ENCODE measurements at places on chromosomes 12 and 14.
A peak's percentile ranks its signal among the peaks of the same experiment; 100 is the strongest.

DNA sequence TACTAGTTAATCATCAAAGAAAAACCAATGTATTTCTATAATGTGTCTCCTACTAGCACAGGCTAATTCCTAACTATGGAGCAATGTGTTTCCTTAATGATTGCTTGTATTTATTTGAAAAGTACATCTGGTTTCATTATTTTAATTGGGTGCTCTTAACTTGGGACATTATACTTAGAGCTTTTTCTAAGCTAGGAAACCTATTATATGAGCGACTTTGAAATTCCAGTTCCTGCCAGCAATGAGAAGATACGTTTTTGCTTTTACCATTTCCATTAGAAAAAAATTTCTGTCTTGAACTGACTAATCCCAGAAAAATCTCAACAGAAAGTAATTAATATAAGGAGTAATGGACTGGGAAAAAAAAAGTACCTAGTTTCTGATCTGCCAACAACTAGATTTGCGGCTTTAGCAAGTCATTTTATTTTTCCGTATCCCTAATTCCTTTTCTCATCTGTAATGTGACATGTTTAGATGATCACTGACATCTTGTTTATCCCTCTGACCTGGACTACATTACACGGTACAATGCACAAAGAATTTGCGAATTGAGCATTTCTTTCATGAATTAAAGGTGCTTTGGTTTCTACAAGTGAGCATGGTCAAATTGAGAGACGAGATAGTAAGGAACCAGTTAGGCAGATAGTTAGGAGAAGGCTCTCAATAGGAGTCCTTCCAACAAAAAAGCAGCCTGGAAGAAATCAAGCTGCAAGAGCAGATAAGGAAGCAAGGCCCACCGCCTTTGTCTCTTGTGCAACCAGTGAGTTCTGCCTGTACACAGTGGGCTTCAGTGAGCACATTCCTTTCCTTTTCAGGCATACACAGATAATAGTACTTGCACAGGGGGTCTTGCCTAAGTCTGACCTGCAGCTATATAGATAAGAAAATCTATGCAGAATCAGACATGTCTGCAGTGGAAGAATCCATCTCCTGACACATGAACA, 1765.0 kb upstream of the FLRT2 start:
- no peak for DNase-seq

DNA sequence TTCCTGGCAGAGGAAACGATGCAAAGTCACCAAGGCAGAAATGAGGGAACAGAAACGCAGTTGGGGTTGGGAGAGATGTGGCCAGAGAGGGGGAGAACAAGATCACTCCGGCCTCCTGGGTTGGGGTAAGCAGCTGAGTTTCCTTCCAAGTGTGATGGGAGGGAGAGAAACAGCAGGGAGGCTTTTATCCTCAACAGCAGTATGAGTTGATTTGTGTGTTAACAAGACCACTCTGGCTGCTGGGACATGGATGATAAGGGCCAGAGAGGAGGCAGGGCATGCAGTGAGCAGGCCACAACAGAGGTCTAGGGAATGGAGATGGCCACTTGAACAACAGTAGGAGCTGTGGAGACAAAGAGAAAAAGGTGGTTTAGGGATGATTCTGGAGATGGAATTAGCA, 66.8 kb downstream of the GLRX5 start:
- DNase-seq = no peak

GRCh38 chr12:132102297-132102696, 41.8 kb downstream of the DDX51 start:
- no peak for DNase-seq

DNA sequence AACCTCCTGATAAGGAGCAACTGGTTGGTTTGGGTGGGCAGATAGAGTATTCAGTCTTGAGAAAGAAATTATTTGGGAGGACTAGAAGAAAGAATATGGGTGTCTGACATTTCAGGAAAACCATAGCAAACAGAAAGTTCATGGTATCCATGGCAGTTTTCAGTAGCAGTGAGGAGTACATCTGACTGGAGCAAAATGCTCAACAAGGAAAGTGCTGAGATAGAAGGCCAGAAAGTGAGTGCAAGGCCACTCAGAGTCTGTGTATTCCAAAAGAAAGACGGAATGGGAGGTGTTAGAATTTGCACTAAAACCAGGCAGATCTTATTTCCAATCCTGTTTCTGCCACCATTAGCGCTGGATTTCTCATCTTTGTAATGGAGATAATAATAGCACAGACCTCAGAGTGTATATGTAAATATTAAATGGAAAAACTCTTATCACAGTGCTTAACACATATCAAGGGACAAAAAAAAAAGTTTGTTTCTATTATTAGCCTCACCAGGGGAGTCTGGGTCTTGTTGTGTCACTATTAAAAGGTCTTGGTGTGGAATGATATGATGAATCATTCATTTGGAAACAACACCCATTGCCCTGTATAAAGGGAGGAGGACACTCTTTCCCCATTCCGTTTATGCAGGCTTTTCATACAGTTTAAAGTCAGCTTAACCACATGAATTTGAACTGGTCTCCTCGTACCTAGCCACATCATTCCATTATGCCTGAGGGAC, 349.8 kb downstream of the IPO8 start:
- DNase-seq = no peak

DNA sequence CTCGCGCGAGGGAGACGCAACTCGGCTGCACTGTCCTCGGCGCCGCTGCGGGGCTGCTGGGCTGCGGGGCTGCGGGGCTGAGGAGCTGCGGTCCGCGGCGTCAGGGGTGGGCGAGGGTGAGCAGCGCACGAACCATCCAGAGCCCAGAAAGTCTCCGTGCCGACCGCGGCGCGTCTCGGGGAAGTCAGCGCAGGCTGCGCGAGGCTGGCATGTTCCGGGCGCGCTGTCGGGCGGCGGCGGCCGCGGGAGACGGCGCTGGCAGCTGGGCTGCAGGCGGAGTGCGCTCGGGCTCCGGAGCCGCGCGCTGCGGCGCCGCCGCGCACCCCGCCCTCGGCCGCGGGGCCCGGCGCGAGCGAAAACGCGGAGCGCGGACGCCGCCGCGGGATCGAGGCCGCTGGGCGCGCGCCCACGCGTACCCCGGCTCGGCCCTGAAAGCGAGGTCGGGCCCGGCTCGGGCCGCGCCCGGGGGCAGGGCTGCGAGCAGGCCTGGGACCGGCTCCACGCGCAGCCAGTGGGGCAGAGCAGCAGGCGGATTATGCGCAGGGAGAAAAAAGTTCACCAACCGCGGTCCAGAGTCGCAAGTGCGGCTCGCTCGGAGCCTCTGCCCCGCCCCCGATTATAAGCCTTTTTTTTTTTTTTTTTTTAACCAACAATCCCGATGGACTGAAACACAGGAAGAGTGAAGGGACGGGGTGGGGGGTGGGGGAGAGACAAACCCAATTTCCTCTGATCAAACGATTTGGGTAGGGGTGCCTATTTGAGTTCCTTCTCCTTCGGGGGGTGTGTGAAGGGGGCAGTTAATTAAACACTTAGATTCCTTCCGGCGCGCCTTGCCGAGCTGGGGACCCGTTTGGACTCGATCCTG, at the start of gene PRICKLE1:
Gene PRICKLE1, minus strand, starts transcription at position 282 of the 865 bp plus-strand sequence. CDS start 117,230 bp downstream, outside the sequence.
- no peak for DNase-seq

DNA sequence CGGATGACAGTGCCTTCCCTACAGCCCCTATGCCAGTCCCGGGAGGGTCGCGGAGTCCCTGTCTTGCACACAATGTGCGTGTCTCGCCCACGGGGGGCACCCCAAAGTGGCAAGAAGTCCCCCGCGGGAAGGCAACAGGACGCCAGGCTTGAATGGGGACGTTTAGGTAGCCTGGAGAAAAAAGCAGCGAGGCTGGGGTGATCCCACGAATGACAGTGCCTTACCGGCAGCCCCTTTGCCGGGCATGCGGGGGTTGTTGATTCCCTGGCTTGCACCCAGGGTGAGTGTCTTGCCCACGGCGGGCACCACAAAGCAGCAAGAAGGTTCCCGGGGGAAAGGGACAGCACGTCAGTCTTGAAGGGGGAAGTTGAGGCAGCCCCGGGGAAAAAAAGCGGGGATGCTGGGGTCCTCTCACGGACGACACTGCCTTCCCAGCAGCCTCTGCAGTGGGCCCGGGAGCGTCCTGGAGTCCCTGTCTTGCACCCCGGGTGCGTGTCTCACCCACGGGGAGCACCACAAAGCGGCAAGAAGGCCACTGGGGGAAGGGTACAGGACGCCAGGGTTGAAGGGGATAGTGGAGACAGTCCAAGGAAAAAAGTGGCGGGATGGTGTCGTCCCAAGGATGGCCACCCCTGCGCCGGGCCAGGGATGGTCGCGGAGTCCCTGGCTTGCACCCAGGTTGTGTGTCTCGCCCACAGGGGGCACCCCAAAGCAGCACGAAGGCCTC, 156.8 kb upstream of the ALG10B start:
- no peak for DNase-seq

DNA sequence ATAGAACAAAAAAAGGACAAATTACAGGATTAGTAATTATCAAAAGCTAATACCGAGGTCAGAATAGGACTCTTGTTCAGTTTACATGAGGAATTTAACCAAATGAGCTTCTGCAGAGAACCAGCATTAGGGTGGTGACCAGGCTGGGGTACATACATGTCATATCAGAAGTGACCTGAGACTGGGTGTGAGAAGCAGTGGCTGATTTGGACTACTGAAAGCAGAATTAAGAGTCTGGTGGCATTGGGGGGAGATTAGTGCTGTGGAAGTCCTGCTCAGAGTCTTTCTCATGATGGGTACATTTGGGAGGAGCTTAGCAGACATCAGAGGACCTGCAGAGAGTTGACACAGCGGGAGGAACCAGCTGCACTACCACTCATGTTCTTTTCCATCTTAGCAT, 21.7 kb downstream of the TRAF3 start:
- DNase-seq = no peak

DNA sequence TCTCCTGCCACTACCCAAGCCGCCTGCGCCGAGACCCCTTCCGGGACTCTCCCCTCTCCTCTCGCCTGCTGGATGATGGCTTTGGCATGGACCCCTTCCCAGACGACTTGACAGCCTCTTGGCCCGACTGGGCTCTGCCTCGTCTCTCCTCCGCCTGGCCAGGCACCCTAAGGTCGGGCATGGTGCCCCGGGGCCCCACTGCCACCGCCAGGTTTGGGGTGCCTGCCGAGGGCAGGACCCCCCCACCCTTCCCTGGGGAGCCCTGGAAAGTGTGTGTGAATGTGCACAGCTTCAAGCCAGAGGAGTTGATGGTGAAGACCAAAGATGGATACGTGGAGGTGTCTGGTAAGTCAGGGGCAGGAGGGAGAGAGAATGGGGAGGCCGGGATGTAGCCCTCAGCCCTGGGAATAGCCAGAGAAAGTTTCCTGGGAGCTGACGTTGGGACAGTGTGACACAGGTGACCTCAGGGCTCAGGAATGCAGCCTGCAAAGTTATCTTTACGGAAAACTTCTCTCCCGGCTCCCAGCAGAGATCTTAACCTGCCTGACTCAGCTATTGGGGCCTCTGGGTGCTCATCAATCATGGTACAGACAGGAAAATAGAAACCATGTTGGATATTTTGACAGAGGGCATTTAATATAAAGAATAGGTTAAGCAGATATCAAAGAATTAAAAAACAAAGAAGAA, 747 bp downstream of the HSPB8 start:
- DNase-seq = no peak

DNA sequence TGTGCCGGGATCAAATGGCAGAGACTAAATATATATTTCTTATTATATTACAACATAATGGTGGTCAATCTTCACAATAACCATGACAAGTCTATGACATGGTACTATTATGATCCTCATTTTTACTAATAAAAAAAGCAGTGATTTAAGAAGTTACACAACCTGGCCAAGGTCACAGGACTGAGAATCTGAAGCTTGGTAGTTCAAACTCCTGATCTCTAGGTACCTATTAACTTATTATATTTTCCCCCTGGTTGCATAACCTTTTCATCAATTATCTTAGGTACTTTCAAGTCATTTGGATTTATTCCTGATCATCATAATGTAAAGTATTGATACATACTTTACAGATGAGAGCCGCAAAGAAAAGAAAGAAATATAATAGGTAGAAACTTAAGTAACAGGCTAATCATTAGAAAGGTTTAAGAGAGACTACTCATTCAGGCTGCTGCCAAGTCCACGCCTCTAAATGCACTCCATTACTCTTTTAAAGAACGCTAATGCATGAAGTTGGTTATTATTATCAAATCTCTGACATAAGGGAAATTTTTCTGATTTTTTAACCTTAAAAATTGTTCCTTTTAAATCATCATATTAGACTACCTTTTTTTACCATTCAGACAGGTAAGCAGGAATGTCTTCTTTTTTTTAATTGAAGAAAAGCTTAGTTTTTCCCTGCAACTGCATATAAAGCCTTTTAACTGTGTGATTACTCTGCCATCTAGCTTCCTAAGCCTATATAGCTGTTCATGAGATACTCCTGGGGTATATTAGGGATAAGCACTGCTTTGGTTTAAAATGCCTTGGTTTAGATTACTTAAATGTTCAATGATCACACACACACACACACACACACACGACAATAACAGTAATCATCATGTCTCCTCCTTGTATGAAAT, 35.6 kb downstream of the RPS29 start:
- DNase-seq = no peak

DNA sequence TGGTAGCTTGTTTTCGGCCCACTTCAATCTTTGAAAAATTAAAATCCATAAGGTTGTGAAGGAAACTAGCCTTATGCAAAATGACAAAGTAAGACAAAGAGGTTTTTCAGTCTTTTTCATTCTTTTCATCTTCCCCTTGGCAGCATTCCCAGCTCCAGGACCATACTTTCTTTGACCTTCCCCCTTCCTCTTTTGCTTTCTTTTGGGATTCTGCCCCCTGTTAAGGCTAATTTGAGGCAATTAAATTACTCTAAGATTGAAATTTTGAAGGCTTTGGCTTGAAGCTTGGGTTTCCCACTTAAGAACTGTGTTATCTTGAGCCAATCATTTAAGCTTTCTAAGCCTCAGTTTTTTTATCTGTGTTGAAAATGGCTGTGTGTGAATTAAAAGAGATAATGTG, 124.9 kb downstream of the DACT1 start:
- DNase-seq = no peak

DNA sequence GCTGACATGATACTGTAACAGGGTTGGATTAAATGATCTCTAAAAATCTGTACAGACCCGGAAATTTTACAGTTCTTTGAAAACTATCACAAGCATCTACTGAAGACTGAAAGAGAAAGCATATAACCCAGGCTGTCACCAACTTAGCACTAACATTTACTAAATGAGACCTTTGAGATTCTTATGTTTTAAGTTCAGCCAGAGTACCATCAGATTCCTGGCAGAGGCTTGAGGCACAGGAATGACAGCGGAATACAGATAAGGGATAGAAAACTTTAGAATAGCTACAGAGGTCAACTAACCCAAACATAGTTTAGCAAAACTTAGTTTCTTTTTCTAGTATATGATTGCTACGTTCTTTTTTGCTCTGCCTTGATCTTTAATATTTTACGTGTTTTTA, 91.6 kb upstream of the FERMT2 start:
- peak; percentile 27 for DNase-seq

DNA sequence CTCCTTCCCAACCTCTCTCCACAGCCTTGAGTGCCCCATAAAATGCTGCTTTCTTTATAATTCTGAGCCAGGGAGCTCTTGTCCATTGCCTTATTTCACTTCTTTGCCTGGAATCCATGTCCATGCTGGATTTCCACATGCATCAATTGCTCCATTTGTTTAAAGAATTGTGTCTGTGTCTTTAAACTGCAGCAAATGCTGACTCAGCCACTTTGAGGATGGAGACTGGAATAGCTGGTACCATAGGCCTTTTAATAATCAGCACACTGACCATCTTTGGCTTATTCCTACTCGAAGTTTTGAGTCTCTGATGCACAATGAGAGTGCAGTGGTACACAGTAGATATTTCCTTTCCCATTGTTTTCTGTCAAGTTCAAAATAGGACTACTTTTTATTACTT, 318.8 kb downstream of the LRIG3 start:
- DNase-seq = no peak
